ENCODE measurements at places on chromosomes 1 and 21.

GRCh38 chr1:1430992-1431844, 4.3 kb upstream of the VWA1 start:
- no peak for DNase-seq

GRCh38 chr1:7921796-7922195, 18.8 kb downstream of the TNFRSF9 start:
- no peak for DNase-seq

DNA sequence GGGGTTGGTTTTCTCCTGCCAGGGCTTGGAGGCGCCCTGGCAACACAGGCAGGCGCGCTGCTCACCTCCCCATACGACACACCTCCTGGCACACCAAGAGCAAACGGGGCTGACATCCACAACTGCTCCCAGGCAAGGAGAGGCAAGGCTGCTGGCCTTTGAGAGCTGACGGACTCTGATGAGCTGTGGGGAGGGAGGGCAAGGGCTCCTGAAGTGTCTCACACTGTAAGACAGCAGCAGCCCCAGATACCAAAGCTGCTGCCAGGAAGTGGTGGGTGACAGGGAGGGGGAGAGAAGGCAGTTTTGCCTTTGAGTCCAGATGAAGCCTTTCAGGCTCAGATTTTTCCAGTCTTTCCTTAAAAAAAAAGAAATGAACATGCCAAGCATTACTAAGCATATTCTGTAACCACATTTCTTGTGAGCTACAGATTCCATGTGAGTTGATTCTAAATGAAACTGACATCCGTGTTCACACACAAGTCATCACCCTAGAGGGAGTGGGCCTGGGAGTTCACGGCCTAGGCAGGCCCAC, 24.3 kb downstream of the PGBD5 start:
- no peak for DNase-seq

- DNase-seq: peak; percentile 21
Observed at GRCh38 chr1:84619383-84620102, 45.3 kb upstream of the CTBS start.

DNA sequence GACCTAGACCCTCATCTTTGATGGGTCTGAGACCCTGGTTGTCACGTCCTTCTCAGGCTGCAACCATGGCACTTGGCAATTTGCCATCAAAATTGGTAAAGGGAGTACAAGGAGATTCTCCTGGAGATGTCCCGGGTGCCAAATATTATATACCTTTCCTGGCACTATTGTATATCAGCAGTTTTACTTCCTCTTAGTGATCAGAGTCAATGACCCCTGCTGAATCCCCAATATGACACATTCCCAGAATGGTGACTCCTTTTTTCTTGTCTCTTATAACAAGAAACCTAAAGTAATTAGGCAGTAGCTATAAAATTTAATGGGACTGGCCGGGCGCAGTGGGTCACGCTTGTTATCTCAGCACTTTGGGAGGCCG, 39.6 kb upstream of the CDC42BPA start:
- DNase-seq: no peak

DNA sequence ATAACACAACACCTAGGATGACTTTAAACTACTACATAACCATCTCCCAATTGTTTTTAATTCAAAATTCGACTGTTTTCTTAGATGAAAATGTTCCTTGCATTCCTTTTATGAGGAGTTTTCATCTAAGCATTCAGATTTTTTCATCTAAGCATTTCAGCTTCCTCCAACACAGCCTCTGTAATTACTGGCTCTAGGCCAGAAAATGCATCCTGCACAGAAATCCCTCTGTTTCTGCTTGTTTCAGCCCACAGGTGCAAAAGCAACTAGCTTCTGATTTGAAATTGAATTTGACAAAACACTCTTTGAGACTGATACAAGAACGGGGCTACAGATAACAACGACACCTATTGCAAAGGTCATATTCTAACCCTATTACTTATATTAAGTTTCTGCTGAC, 90.4 kb downstream of the RGS21 start:
- DNase-seq: no peak

GRCh38 chr21:14536929-14537328, 9.2 kb downstream of the SAMSN1 start:
- no peak for DNase-seq

DNA sequence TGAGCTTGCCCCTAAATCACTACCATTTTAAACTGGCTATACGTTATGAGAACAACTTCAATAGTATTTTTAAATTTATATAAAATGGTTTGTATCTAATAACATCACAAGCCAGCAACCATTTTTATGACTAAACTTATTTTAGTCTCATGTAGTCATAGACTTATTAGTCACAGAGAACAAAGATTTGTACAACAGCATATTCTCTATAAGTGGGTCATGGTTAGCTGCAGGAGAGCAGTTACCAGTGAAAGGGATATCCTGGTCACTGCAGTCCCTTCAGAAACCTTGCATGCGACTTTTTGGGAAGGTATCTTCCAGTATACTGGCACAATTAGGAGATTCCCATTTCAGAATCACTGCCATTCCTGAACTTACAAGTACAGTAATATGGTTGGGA, 90.0 kb downstream of the HFM1 start:
- DNase-seq: no peak

GRCh38 chr1:183259924-183260323, 73.9 kb downstream of the LAMC2 start:
- no peak for DNase-seq

GRCh38 chr1:36160949-36161485, 5.1 kb downstream of the MAP7D1 start:
- DNase-seq: peak; percentile 29

GRCh38 chr1:54681358-54681757, 34.3 kb upstream of the TTC4 start:
- no peak for DNase-seq

DNA sequence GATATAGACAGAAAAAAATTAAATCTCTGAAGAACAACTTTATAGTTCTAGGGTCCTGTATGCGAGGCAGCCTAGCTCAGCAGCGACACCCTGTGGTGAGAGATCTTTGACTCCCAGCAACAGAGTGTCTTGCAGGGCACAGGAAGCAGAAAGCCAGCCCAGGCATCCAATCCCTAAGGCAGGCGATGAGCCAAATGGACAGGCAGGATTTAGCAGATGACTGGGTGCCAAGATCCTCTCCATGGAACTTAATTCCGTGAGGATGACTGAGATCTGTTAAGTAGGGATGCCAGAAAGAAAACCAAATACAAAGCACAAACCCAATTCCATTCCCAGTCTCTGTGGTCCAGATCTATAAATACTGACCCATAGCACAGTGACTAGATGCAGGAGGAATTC, 38.8 kb downstream of the HLCS start:
- peak; percentile 52 for DNase-seq

- DNase-seq: no peak
Observed at GRCh38 chr1:118977600-118977999, 10.5 kb downstream of the TBX15 start.

DNA sequence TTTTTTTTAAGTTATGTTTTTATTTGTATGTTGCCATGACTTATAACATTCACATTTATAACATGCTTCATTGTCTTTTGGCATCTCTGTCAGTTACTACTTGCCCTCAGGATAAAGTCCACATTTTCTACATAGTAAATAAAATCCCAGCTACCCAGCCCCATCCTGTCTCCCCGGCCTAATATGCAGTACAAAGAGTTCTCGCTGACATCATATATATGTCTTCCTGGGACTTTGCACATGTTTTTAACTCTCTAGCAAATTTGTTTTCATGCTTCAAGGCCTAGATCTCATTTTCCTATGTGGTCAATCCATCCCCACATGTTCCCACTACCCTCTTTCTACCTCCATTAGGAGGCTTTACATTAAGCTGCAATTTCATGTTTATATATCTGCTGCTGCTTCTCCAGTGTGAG, 33.0 kb upstream of the IVNS1ABP start:
- no peak for DNase-seq

GRCh38 chr1:41645062-41645461, 160.6 kb upstream of the EDN2 start:
- no peak for DNase-seq

DNA sequence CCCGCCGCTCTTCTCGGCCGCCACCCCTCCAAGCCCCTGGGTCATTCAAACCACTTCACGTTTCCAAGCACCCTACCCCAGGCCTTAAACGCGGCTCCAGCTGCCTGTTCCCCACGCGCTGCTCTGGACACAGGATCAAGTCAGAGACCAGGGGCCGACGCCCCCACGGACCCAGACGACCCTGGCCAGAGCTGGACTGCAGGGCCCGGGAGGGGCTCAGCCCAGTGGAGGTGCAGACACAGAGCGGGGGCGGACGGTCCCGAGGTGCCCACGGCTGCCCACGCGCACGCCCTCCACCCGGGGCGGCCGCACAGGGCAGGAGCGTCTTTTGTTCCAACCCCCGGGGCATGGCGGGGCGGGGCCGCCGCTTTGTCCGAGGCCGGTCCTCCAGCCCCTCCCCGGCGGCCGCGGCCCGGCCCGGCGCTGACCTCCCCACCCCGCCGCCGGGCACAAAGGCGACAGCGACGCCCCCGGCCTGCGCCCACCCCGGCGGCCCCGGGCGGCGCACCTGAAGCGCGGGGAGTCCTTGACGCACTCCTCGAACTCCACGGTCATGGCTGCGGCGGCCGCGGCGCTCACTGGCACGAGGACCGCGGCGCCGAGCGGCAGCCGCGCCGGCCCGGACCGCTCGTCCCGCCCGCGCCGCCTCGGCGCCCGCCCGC, 338 bp downstream of the ACAP3 start:
- no peak for DNase-seq

DNA sequence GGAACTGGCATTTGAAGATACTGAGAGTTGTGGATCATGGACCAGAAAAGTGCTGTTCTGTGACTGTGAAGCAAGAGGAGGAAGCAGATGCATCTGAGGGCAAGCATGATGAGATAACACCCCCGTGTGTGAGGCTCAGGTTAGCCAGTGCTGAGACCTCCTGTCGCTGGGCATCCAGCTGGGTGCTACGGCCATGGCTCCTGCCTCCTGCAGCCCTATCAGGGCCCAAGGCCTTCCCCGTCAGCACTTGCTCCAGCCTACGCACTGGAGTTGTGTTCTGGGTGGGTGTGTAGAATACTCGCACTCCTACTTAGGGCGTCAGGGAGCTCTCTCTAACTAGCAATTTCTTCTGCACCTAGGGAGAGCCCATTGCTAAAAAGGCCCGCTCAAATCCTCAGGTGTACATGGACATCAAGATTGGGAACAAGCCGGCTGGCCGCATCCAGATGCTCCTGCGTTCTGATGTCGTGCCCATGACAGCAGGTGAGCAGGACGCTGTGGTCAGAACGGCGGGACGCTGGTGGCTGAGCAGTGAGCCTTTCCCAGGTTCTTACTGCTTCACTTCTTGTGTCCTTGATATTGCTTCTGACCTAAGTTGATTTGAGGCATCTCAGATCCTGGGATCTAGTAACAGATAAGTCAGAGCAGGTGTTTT, 6.5 kb downstream of the PPIE start:
- DNase-seq: no peak

- DNase-seq: no peak
Observed at GRCh38 chr1:172970186-172970585, 80.6 kb downstream of the TNFSF18 start.

- DNase-seq: no peak
Observed at GRCh38 chr1:234149217-234149616, 224.0 kb upstream of the COA6 start.

- DNase-seq: no peak
Observed at GRCh38 chr1:10803971-10804820, 7.8 kb upstream of the CASZ1 start.

- DNase-seq: no peak
Observed at GRCh38 chr1:29166291-29166878, 15.3 kb downstream of the SRSF4 start.

GRCh38 chr1:219682788-219683187, 69.9 kb upstream of the ZC3H11B start:
- DNase-seq: no peak

DNA sequence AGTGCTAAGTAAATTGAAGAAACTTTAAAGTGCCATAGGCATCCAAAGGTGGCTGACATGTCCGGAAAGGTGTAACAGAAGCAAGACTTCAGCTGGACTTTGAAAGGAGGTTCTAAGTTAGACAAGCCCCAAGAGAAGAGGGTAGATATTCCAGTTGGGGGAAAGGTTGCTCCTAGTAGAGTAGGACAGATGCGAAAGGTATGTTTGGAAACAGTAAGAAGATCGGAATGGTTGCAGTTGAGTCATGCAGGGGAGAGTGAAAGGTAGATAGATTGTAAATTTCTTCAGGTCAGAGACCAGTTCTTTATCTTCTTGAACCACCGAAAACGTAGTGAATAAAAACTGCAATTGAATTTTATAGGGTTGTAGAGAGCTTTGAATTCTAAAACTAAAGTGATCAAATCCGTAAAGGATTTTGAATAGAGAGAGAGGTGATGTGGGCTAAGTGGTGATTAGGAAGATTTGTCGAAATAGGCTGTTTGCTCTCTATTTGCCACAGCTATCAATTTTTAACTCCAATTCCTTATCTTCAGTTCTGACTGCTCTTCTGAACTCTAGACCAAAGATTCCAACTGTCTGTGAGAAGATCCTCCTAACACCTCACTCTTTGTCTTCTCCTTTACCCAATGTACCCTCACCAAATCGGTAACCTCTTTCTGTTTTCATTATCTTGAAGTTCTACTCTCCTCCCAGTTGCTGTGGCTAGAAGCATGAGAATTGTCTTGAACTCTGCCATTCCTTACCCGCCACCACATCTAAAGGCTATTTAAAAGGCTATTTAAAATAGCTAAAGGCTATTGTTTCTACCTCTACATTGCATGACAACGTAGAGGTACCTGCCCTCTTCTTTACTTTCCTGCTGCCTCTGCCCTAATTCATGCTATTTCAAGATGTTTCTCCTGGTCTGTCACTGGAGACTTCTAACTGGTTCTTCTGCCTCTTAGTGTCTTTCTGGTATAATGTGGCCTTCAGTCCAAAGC, 16.7 kb downstream of the MACF1 start:
- DNase-seq: no peak

GRCh38 chr1:235266325-235266724, 61.7 kb downstream of the ARID4B start:
- no peak for DNase-seq

DNA sequence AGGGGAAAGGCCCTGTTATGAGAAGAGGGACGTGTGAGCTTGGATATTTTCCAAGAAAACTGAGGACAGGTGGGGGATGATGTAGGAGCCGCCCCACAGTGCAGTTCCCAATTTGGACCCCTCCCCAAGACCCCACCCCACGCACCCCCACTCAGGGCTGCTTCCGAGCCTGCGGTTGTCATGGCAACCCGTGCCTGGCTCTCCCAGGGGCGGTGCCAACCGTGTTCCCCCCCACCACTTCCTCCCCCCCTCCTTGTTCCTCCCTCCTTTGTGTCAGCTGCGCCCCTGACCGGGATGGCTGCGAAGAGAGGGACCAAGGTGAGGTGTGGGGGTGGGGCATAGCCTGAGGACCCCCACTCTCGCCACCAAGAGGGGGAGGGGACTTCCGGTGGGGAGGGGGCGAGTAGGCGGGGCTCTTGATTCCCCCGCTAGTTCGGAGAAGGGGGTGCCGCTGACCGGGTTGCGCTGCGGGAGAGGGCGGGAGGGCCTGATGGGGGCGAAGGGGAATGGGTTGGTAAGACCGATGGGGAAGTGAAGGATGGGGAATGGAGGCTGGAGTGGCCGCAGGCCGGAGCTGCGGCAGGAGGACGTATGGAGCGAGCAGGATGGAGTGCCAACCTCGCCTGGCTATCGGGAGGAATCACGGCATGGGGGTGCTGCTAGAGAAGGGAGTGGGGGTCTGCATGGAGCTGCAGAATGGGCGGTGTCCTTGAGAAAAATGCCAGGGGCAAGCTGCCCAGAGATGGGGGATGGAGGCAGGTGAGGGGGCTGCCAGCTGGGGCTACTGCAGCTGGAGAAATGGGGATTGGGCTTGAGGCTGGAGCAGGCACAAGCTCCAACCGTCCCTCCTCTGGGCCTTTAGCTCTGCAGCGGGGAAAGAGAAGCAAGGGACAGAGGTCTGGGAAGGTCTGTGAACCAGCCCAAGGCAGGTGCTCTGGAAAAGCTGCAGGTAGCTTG, 953 bp downstream of the TRIM46 start:
- DNase-seq: no peak

GRCh38 chr1:7076572-7076971, 291.3 kb downstream of the CAMTA1 start:
- no peak for DNase-seq

All from activated naive CD8-positive, alpha-beta T cell treated with anti-CD3 and anti-CD28 coated beads, Interleukin-2, amount 50 U/mL, for 16 hours (primary cell).